ENCODE measurements at places on chromosomes 1 and 21.

DNA sequence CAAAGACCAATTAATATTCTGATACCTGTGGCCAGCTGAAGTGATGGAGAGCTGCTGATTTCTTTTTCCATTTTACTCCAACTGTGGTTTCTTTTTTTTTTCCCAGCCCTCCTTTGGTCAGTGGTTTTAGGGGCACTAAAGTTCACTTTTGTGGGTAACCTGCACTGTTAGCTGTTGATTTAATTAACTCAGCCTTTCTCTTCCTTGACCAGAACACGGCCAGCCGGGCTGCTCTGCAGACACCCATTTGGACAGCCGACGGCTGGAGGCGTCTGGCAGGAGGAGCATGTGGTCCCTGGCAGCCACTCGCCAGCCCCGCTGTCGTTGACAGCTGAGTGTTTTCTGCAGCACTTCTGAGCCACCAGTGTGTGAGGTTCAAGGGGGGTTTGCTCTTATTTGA, 136.2 kb upstream of the RUNX3 start:
- no peak for DNase-seq

DNA sequence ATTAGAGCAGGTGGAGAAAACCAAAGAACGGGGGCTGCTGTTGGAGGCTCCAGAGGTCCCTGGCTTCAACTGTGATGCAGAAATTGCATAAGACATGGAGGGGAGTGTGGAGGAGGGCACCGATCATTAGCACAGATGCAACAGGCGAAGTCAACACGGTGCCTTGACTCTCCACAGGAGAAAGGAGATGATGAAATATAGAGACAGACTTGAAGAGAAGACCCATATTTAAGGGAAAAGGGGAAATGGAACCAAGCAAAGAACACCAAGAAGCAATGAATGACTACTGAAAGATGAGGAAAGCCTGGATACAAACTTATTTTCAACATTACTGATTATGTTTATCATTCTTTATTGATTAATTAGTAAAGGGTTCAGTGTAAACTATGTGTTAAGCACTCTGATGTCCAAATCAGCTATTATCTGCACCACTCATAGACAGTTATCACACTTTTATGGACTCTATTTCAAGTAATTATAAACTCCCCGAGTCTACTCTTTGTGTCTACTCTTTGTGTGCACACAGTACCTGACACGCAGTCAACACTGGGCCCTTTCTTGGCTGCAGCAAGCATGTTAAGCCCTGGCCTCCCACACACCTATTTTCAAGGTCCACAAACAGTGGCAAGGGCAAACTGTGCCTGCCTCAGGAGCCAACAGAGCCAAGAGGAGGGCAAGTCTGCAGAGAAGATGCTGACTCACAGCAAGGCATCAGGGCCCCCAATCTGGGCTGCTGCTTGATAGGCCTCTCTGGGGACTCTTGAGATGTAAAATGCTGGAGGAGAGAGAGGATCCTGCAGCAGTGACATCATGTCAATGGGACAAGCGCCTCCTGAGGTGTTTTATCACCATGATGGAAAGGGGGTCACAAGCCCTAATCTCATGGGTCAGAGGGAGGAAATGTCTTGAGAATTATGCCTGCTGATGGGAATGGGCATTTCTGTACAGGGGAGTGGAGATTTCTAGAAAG, 17.6 kb downstream of the PCNX2 start:
- no peak for DNase-seq

DNA sequence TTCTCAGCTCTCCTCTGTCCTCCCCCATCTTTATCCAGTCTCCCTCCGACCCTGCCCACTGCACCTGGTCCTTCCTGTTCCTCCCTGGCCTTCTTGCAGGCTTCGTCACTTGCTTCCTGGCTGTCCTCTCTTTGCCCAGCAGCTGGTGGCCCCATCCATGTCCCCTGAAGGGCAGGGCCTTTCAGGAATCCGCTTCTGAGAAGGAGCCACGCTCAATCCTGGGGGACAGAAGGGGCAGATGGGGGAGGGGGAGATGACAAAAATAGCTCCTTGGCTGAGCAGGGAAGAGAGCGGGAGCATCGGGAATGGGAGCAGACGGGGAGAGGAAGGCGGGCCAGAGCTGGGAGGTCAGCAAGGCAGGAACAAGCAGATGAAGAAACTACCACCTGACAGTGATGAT, 40.7 kb downstream of the SLC30A1 start:
- no peak for DNase-seq

DNA sequence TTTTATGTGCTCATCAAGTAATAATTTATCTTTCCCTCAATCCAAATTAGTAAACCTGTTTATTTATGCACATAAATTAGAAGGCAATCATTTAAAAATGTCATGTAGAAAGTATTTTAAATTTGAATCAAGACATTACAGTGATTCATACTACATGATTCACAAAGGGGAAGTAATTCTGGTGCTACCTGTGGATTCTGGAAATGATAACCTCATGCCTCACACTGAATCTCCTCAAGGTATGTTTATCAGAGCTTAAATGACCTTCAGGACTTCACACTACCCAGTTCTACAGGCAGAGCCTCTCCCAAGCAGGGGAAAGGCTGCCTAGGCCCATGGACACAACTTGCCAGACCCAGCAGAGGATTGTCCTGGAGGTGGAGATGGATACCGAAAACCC, 25.2 kb upstream of the TDRD10 start:
- no peak for DNase-seq

DNA sequence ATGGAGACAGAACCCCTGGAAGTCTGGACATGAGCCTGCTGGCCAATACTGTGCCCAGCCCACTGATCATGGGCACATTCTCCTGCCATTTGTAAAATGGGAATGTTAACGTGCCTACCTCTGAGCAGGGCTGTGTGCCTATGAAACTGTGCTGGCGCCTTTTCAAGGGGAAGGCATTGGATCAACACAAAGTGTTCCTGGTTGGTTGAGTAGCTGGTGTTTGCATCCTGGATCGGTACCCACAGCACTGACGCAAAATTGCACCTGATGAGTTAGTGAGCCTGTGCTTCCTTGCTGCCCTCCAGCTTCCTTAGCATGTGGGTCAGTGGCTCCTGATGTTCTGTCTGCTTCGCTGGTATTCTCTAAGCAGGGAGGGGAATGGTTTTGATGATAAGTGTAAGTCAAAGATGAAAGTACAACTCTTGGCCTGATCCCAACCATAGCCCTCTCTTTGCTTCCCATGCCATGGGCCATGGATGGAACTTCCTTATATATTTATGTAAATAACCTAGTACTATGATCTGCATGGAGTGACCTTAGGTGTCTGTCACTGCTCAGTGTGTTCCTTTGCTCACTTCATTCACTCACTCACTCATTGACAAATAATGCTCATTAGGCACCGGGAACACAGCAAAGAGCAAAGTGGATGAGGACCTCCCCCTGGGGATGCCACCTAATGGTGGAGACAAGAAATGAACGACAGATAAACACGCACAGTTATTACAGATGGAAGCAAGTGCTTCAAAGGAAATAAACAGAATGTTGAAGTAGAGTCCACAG, 22.7 kb downstream of the MAB21L3 start:
- DNase-seq = no peak

- no peak for DNase-seq
Observed at GRCh38 chr1:108158893-108159453, 41.2 kb downstream of the SLC25A24 start.

- DNase-seq = no peak
Observed at GRCh38 chr1:153663211-153663610, 4.7 kb downstream of the SNAPIN start.

DNA sequence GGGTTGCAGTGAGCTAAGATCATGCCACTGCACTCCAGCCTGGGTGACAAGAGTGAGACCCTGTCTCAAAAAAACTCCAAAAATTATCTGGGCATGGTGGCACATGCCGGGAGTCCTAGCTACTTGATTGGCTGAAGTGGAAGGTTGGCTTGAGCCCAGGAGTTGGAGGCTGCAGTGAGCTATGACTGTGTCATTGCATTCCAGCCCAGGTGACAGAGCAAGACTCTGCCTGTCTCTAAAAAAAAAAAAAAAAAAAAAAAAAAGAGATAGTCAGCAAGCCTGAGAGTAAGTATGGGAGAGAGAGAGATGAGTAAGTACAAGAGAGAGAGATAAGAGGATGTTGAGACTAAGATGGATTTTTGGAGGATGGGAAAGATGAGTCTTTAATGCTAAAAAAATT, 180.8 kb upstream of the CACYBP start:
- no peak for DNase-seq

GRCh38 chr1:37849480-37849879, 9.9 kb downstream of the MTF1 start:
- no peak for DNase-seq

DNA sequence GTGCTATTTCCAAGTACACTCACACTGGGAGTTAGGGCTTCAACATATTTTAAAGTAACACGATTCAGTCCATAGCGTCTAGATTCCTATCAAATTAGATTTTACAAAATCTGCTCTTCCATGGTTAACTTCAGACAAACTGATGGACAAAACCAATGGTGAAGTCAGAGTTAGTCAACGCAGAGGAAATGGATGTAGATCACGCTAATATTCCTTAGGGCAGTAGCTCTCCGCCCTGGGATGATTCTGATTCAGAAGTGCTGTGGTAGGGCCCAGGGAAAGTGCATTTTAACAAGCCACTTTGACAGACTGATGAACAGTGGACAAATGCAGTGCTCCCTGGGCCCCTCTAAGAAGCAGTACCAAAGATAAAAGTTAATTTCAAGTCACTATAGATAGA, 83.2 kb downstream of the HIVEP3 start:
- DNase-seq = no peak

- DNase-seq = no peak
Observed at GRCh38 chr1:8752921-8753713, 64.3 kb downstream of the RERE start.

DNA sequence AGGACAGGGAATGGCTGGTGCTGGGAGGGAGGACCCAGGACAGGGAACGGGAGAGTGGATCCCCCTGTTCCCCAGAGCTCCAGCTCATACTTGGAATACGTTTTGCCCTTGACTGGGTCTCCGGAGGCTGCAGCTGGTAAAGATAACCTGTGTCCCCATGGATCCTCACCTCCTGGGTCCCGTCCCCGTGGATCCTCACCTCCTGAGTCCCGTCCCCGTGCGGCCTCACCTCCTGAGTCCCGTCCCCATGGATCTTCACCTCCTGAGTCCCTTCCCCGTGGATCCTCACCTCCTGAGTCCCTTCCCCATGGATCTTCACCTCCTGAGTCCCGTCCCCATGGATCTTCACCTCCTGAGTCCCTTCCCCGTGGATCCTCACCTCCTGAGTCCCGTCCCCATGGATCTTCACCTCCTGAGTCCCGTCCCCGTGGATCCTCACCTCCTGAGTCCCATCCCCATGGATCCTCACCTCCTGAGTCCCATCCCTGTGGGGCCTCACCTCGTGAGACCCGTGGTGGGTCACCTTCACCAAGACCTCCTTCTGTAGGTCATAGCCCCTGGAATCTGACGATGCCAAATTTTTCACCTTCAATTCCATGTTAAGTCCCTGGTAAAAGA, 61.4 kb downstream of the SCCPDH start:
- no peak for DNase-seq

DNA sequence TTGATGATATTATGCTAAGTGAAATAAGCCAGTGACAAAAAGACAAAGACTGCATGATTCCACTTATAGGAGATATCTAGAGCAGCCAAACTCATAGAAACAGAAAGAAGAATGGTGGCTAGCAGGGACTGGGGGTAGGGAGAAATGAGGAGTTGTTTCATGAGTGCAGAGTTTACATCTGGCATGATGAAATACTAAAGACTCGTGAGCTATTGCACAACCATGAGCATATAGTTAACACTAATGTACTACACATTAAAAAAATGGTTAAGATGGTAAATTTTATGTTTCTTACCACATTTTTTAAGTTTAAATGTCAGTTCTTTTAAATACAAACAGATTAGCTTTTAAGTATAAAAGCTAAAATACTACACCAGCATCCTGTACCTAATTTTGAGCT, 57.8 kb downstream of the ESRRG start:
- DNase-seq = no peak

DNA sequence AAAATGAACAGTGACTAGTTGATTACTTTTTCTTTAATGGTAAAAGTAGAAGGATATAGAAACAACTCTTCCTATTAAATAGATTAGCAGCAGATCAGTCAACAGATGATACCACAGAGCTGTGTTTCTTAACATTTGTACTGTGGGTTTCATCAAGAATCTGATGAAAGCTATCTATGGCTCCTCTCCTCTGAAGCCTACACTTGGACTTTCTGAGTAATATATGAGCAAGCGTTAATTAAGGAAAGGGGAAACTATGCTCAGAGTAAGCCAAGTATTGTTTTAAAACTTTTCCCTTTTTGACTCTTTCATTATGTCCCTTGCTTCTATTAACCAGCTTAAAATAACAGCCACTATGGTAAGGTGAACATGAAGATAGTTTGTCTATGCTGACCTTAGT, 10.8 kb downstream of the ARID4B start:
- DNase-seq = no peak

GRCh38 chr1:2354511-2355372, 36.6 kb downstream of the MORN1 start:
- no peak for DNase-seq

GRCh38 chr1:55259911-55260609, 44.9 kb upstream of the USP24 start:
- no peak for DNase-seq

- no peak for DNase-seq
Observed at GRCh38 chr1:223150443-223150842, 7.4 kb upstream of the TLR5 start.

- DNase-seq = no peak
Observed at GRCh38 chr1:20931930-20932436, 144.9 kb upstream of the HP1BP3 start.

GRCh38 chr1:159162516-159163265, 8.7 kb upstream of the CADM3 start:
- DNase-seq = no peak
